ENCODE measurements at places on chromosomes 6 and 20.

DNA sequence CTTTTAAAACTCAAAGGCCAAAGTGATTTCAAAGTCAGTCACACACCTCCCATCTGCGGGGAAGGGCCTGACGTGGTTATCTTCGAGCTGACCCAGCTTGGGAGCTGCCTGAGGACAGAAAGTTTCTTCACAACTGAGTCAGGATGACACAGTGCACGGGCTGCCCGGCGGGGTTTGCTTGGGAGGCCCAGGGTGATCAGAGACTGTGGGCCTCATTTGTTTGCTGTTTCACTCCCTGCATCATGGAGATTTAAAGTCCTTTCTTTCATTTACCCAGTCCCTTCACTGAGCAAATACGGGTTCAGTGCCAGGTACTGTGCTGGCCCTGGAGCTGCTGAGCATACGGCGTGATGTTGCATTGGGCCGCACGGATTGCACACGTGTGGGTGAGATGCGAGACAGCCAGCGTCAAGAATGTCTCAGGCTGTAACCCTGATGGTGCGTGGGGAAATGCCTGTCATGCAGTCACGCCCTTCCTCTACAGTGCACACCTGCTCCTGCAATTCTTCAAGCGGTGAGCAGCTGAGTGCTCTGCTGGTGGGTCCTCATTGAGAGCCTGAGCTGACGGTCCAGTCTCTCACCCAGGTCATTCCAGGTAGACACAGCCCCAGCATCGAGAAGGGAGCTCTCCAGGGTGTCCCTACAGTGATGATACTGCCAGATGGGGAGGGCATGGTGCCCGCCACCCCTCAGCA is 82.7 kb upstream of the PMEPA1 start:
- no peak for DNase-seq

DNA sequence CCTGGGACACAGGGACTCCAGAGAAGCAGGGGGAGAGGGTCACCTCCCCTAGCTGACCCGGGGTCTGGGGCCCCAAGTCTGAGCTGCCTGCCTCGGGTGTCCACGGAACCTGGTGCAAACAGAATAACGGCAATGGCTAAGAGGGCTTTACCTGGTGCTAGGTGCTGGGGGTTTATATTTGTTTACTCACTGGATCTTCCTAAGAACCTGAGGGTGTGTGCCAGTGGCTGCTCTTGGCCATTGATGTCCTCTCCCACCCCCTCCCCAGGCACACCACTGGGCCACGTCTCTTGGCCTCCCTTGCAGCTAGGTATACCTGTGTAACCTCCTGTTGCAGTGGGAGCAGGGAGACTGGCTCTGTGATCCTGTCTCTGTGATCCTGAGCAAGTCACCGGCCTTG is 157.9 kb upstream of the MLN start:
- no peak for DNase-seq

- no peak for DNase-seq
Observed at GRCh38 chr6:116969211-116969863, 92.3 kb downstream of the RFX6 start.

DNA sequence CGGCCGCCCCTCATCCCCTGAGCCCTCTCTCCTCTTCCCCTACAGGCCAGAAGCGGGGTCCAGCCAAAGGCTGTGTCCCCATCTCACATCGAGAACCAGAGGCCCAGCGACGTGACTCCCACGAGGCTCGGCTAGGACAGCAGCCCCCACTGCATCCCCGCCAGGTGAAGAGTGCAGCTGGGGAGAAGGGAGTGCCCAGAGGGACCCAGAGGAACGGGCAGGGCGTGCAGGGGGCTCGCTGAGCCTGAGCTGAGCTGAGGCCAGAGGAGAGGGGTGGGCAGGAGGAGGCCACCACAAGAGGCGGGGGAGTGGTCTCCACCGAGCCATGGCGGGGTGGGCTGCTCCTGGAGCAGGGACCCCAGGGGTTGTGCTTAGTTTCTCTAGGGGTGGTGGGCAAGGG is 32.6 kb downstream of the KCNQ2 start:
- DNase-seq: no peak

GRCh38 chr6:11702500-11703130 is 76.0 kb downstream of the ADTRP start:
- DNase-seq: no peak

- DNase-seq: no peak
Observed at GRCh38 chr20:61736001-61736635, 329.6 kb downstream of the TAF4 start.

- no peak for DNase-seq
Observed at GRCh38 chr6:63963769-63964315, 328.2 kb downstream of the PHF3 start.

DNA sequence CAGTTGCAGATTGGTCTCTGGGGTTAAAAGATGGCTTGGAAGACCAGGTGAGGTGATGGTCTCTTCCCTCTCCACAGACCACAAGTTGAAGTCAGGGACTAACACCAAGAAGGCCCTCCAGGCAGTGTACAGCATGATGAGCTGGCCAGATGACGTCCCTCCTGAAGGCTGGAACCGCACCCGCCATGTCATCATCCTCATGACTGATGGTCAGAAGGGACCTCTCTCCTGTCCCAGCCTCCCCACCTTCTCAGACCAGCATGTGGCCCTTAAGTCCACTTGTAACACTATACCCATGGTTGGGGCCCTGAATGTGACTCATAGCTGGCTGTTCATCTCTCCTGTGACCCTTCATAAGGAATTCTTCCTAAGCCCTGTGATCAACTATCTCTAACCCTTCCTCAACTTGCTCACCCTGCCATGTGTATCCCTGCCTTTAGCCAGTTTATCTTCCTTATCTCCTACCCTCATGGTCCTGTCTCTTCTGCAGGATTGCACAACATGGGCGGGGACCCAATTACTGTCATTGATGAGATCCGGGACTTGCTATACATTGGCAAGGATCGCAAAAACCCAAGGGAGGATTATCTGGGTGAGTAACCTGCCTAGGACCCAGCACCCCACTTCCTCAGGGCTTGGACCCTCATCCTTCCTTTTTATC is 3.0 kb downstream of the CFB start:
- no peak for DNase-seq

- DNase-seq: no peak
Observed at GRCh38 chr6:145903356-145904102, 60.6 kb downstream of the SHPRH start.

GRCh38 chr6:68675548-68675947 is 40.5 kb downstream of the ADGRB3 start:
- no peak for DNase-seq

DNA sequence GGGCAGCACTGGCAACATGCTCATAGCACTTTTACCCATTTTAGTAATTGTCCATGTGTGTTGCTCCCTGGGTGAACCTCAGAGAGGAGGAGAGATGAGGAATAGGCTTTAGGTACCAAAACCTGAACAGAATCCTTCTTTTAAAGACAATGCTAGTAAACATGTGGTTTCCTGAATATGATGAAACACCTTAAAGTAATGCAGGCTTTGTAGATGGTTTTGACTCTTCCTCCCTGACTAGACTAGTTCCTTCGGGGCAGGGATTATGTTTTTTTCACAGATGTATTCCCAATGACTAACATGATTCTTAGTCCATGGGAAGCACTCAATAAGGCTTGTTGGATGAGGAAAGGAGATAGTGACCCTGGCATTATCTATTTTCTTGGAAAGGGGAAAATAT is 367.6 kb upstream of the JAG1 start:
- no peak for DNase-seq

- no peak for DNase-seq
Observed at GRCh38 chr6:41098366-41098765, 25.6 kb downstream of the NFYA start.

DNA sequence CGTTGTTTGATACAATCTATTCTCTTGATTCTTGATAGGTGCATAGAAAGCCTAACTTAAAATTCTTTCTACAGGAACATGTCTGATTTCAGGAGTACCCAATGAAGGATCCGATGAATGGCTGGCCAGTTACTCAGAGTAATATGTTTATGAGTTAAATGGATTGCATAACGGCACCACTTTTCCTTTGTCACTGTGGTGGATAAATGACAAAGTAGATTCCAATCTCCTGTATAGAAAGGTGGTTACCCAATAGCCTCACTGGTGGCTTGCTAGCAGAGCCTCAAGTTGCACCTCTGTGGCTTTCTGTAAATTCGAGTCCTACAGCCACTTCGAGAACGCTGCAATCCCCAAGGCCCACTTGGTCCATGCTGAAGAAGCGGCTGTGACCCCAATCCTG is 28.4 kb downstream of the LHFPL5 start:
- no peak for DNase-seq

DNA sequence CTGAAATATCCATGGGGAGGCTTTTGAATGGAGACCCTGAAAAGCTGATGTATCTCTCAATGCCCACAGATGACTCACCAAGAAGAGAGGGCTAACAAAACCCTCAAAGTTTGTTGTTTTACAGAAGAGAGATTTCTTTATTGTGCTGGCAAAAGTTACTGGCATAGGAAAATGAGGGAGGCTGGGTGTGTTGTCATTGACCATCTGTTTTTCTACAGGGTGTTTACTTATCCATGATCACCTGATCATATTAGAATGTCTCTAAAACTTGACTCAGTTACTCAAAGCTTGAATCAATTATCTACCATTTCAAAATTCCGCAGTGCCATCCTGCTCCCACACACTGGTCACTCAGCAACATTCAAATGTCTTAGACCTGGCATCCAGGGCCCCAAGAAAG is 9.8 kb downstream of the NCOA6 start:
- no peak for DNase-seq

DNA sequence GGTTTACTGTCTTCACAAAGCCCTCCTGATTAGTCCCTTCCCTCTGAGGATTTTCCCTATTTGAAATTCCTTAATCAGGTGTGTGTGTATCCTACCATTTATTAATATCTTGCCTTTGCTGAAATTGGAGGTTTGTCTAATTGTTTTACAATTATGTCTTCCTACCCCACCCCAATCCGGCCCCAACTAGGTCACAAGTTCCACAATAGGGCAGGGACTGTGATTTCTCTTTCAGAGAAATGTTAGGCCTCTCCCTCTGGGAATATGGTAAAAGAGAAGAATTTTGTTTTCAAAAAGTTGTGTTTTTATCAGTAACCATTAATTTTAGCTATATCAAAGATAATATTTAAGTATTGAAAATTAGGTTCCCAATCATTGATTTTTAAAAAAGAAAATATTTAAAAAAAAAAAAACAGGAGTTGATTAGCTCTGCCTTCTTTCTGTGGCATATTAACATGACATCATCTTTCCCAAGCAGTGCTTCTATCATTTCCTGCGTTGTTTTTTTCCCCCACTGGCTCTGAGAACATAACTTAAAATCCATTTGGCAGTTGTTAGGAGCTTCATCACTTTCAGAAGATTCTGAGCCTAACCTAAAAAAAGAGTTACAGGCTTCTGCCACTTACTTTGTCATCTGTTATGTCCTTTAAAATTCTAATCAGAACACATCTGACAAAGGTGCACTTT is 36.1 kb downstream of the BLOC1S5 start:
- no peak for DNase-seq

- DNase-seq: no peak
Observed at GRCh38 chr20:61912665-61913422, 152.8 kb downstream of the TAF4 start.

DNA sequence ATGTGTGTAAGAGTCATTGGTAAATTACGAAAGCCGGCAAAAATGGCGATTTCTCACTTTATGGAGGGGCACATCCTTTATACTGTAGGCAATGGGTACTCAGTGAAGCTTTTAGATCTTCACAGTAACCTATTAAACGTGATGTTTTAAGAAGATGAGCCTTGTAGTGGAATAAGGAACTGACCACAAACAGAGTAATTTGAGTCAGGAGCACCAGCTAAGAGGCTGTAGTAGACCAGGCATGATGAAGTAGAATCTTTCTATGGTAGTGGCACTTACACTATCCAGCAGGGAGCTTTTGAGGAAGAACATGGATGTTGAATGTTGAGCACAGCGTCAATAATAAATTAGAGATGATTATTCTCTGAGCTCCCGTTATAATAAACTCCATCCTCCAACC is 65.9 kb downstream of the HIVEP2 start:
- no peak for DNase-seq

GRCh38 chr6:31579546-31580437 is 2.4 kb downstream of the LTB start:
- no peak for DNase-seq

GRCh38 chr20:57215426-57215825 is 51.0 kb downstream of the BMP7 start:
- DNase-seq: no peak

GRCh38 chr6:31180500-31180899 is 10.0 kb upstream of the POU5F1 start:
- DNase-seq: no peak

- no peak for DNase-seq
Observed at GRCh38 chr6:131136021-131136786, 937 bp downstream of the AKAP7 start.

DNA sequence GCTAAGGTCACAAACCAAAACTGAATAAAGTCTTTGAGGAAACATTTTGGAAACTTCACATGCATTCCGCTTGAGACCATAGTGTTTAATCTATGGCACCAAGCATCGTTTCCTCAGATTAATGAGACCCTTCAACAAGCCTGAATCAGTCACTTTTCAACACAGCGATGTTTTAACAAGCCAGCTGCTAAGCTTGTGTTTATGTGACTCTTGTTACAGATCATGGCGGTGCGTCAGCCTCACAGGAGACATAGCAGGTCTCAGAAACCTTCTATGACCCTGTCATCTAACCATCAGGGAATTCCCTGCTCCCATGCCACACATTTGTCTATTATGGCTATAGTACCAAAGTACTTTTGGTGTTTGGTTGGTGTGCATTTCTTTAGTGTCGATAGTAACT is 57.2 kb downstream of the MTFR2 start:
- DNase-seq: no peak

- DNase-seq: no peak
Observed at GRCh38 chr20:2131366-2131765, 29.7 kb downstream of the STK35 start.

- DNase-seq: no peak
Observed at GRCh38 chr20:54345821-54346220, 129.6 kb upstream of the DOK5 start.

DNA sequence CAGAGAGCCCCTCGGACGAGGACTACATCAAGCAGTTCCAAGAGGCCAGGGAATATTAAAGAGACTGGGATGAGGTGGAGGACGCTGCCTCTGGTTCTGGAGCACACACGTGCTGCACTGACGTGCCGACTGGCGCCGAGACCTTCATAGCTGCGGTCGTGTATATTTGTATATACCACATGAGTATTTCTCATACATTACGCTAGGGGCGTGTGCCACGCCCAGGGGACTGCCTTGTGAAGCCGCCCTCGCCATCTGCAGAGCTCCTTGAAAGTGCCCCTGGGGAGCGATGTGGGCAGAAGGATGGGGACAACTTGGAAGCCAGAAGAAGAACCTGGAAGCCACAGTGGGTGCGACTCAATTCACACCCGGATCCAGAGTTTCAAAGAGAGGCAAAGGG is 78.3 kb downstream of the ISM1 start:
- DNase-seq: no peak

DNA sequence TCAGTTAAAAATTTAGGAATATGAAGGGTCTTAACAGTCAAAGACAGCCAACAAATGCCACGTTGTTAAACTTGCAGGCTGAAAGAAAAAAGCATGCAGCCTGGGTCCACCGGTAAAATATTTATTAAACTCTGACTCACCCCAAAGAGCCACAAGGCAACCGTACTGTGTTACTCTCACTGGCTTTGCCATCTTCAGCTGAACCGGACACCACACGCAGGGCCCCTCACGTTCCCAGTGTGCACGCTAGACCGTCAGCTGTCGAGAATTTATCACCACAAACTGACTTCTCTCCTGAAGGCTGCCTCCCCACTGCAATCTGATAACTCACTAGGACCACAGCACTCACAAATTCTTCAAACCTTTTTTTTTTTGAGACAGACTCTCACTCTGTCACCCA is 30.7 kb downstream of the HUS1B start:
- no peak for DNase-seq

GRCh38 chr20:49889935-49890333 is 25.4 kb downstream of the SPATA2 start:
- DNase-seq: no peak

All from progenitor cell of endocrine pancreas (in vitro differentiated cells).